ENCODE measurements at places on chromosomes 7 and 10. TPM values are rescaled to one million over a fixed set of nuclear protein-coding genes. Genes with fewer than 3 reads are reported as not detected.

Gene VWC2
- total RNA-seq, result 0.14 TPM

Gene PTF1A
- total RNA-seq, result not detected

Gene MMRN2
- 55.0 TPM for total RNA-seq

Gene PNLIPRP3
- not detected for total RNA-seq

Gene CEP55
- 5.1 TPM for total RNA-seq

DNA sequence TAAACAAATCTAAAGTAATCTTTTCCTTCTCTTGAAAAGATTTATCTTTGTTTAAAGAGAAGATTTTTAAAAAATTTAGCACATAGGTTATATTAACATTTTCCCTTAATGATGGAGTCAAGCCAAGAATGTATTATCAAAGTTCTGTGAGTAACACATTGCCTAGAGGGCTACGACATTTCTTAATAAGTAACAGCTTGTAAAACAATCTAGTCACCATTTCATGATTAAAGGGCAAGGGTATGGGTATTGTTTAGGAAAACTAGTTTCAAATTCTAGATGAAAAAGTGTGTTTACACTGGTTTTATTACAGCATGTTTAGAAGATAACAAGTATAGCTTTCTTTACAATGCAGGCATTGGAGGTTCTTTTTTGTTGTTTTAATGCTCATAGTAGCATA is 28.6 kb upstream of the LAMB4 start:
- no peak overlapping the region for H3K4me3 ChIP-seq
- H3K36me3 ChIP-seq, result no peaks in the 10 kb centered on the region
- no peak overlapping the region for H3K27ac ChIP-seq
- H3K27me3 ChIP-seq, result no peaks in the 10 kb centered on the region
- no peak for DNase-seq
- H3K4me1 ChIP-seq, result no peaks in the 10 kb centered on the region

DNA sequence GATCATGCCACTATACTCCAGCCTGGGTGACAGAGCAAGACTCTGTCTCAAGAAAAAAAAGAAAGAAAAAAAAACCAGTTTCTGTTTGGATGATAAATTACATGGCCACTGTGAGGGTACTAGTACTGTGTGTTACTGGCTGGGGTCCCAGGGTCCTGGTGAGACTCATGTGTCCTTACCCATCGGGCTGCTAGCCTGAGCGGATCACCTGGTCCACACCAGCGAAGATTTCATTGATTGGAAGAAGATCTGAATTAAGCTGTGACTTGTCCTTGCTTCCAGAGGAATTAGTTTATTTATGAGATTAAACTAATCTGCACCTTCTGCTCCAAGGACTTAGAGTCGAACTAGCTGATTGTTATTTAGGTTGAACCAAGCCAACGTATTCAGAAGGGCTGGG is 40.0 kb upstream of the BAMBI start:
- H3K27ac ChIP-seq, result no peak overlapping the region
- no peak overlapping the region for H3K4me3 ChIP-seq
- no peaks in the 10 kb centered on the region for H3K4me1 ChIP-seq
- no peaks in the 10 kb centered on the region for H3K36me3 ChIP-seq

- H3K4me3 ChIP-seq, result no peak overlapping the region
- DNase-seq, result no peak
- no peaks in the 10 kb centered on the region for H3K27me3 ChIP-seq
- H3K4me1 ChIP-seq, result no peaks in the 10 kb centered on the region
These were observed 617.9 kb upstream of the MKI67 start for GRCh38 chr10:128744092-128744491.

DNA sequence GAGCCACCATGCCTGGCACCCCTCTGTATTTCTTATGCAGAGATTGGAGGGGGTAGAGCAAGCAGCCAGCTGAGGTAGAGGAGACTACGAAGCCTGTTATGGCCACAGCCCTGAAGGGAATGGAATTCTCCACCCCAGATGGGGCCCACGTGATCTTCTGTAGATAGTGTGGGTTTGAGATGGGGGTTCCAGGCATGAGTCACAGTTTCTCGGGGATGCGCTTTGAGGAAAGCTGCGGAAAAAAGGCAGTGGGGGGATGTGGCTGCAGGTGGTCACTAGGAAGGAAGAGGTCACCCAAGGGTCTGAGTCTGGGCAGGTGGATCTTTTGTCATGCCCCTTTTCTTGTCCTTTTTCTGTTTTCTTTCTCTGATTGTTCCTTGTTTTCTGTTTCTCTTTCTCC is 11.5 kb downstream of the FAM131B start:
- DNase-seq, result no peak
- H3K27me3 ChIP-seq, result no peaks in the 10 kb centered on the region
- H3K36me3 ChIP-seq, result no peaks in the 10 kb centered on the region
- no peaks in the 10 kb centered on the region for H3K4me1 ChIP-seq

DNA sequence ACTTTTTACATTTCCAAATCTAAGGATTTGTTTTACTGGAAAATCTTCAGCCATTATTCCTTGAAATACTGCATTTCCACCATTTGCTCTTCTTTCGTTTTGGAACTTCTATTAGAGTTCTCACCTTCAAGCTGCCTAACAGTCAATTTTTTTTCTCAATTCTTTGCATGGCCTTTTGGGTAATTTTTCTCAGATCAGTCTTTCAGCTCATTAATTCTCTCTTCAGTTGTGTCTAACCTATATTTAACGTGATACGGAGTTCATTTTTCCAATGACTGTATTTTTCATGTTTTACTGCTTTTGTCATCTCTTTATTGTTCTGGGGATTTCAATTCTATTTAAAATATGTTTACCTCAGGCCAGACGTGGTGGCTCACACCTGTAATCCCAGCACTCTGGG is 123.7 kb upstream of the AOAH start:
- H3K4me1 ChIP-seq, result no peaks in the 10 kb centered on the region
- no peak for DNase-seq
- H3K36me3 ChIP-seq, result no peaks in the 10 kb centered on the region
- no peak overlapping the region for H3K4me3 ChIP-seq
- no peaks in the 10 kb centered on the region for H3K27me3 ChIP-seq

DNA sequence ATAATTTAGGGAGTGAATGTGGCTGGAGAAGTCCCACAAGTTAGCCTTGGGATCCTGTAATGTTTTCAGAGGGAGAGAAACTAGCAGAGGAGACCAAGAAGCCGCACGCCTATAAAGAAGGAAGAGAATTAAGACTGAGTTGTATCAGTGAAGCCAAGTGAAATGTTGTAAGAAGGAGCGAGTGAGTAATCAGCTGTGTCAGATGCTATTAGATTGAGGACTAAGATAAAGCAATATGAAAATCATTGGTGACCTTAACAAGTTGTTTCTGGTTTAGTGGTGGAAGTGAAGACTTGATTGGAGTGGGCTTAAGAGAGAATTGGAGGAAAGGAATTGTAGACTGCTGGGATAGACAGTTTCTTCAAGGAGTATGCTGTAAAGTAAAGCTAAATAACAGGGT is 8.8 kb downstream of the CCSER2 start:
- H3K4me3 ChIP-seq, result no peak overlapping the region
- no peak overlapping the region for H3K27ac ChIP-seq
- no peak for DNase-seq

- no peaks in the 10 kb centered on the region for H3K27me3 ChIP-seq
- H3K36me3 ChIP-seq, result no peaks in the 10 kb centered on the region
- H3K27ac ChIP-seq, result no peak overlapping the region
- no peaks in the 10 kb centered on the region for H3K4me1 ChIP-seq
- DNase-seq, result no peak
- no peak overlapping the region for H3K4me3 ChIP-seq
These were observed 303.3 kb downstream of the GPR37 start for GRCh38 chr7:124462249-124462648.

GRCh38 chr7:801940-802381 is 30.3 kb upstream of the SUN1 start:
- no peak for DNase-seq
- H3K36me3 ChIP-seq, result no peaks in the 10 kb centered on the region
- H3K27ac ChIP-seq, result peak overlapping the region; percentile 92
- H3K4me1 ChIP-seq, result peaks cover 21% of the 10 kb centered on the region

DNA sequence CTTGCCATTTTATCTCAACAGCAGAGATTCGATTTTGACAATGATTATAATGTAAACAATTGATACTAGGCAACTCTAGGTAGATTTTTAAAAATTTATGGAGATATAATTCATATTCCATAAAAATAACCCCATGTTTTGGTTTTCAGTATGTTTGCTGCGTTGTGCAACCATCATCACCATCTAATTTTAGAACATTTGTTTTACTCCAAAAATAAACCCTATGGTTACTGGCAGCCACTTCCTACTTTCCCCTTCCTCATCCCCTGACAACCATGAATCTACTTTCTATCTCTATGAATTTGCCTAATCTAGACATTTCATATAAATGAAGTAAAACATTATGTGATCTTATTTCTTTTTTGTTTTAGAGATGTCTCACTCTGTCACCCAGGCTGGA is 401.9 kb downstream of the THSD7A start:
- H3K36me3 ChIP-seq, result no peaks in the 10 kb centered on the region
- no peak for DNase-seq
- H3K27me3 ChIP-seq, result no peaks in the 10 kb centered on the region

DNA sequence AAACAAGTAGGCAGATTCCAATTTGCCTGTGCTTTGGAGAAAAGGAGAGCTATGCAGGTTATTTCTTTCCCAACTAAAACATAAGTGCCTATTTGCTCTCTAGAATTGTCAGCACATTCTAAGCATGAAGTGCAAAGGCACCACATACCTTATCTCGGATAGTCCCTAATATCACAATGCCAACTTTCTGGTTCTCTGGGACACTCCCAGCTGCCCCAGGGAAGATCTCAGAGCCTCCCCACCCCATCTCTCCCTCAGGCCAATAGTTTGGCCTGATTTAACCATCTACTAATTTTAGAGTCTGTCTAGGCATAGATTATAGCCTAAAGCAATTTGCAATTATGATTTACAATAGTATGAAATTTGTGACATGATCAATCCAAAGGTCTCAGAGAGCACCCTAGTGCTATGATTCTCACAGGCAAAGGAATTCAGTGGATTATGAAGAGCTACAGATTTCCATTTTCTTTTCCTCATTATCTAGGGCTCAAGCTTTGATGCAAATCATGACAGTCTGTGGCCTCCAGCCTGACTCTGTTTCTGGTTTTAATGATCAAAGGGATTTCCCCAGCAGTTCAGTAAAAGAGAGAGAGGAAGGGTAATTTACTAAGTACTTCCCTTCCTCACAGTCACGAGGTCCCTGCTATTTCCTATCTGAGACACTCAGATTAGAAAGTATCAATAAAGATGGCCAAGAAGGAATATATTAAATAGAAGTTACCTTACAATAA is 29.0 kb upstream of the IL6 start:
- no peak overlapping the region for H3K27ac ChIP-seq
- DNase-seq, result no peak
- no peaks in the 10 kb centered on the region for H3K36me3 ChIP-seq

- no peak for DNase-seq
- peaks cover 3% of the 10 kb centered on the region for H3K36me3 ChIP-seq
- no peaks in the 10 kb centered on the region for H3K27me3 ChIP-seq
- H3K4me1 ChIP-seq, result peaks cover 59% of the 10 kb centered on the region
- no peak overlapping the region for H3K4me3 ChIP-seq
These were observed 223.1 kb upstream of the KLF14 start for GRCh38 chr7:130957137-130957513.

DNA sequence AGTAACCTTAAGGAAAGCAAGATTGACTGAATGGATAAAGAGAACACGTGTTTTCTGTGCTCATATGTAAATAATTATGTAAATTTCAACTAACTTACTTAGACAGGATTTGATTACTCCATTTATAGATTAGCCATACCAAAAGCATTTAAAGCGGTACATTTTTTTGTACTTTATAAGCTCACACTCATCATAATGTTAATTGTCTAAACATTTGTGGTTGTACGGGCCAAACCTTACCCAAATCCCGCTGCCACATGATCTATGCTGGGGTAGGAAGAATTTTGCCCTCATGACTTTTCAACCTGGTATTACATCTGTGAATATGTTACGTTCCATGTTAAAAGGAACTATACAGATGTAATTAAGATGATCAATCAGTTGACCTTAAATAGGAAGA is 29.1 kb downstream of the MKX start:
- no peaks in the 10 kb centered on the region for H3K36me3 ChIP-seq
- H3K27ac ChIP-seq, result no peak overlapping the region
- peaks cover 17% of the 10 kb centered on the region for H3K4me1 ChIP-seq
- no peak for DNase-seq

DNA sequence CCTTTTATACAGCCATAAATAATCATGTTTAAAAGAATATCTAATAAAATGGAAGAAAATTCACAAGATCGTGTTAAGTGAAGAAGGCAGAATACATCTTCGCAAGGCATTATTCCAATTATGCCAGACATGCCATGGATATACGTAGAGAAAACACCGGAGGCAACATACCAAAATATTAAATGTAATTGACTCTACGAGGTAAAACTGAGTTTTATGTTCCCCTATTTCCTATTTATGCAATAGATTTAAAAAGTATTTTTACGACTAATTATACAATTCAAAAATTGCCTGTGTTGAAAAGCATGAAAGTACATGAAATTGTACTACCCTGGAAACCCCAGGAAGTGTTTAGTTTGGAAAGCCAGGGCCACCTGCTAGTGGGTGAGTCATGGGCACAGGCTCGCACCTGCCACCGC is 936 bp upstream of the REPIN1 start:
- H3K4me3 ChIP-seq, result peak overlapping the region; percentile 86
- no peak for DNase-seq
- no peaks in the 10 kb centered on the region for H3K27me3 ChIP-seq
- H3K27ac ChIP-seq, result peak overlapping the region; percentile 94
- peaks cover 14% of the 10 kb centered on the region for H3K36me3 ChIP-seq

- H3K4me1 ChIP-seq, result no peaks in the 10 kb centered on the region
- DNase-seq, result no peak
- H3K36me3 ChIP-seq, result no peaks in the 10 kb centered on the region
- no peak overlapping the region for H3K4me3 ChIP-seq
- no peaks in the 10 kb centered on the region for H3K27me3 ChIP-seq
- H3K27ac ChIP-seq, result no peak overlapping the region
These were observed 43.4 kb upstream of the ITGB8 start for GRCh38 chr7:20287317-20287716.

DNA sequence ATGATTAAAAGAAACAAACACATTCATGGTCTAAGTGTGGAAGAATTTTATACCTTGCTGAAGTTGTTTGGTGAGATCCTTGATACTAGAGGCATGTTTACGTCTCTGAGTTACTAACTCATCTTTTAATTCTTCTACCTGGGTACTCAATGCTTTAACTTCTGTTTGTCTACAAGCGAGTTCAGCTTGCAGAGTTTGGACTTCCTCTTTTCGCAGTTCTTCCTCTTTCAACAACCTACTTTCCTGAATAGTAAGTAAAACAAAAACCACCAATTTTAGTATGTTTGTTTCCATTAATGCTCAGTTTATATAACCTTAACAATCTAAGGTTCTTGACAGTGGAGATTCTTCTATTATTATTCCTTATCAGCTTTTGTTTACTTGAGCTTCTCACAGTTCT is 42.9 kb downstream of the CCDC186 start:
- peaks cover 38% of the 10 kb centered on the region for H3K36me3 ChIP-seq
- no peak overlapping the region for H3K27ac ChIP-seq
- H3K27me3 ChIP-seq, result no peaks in the 10 kb centered on the region
- no peaks in the 10 kb centered on the region for H3K4me1 ChIP-seq
- no peak overlapping the region for H3K4me3 ChIP-seq

DNA sequence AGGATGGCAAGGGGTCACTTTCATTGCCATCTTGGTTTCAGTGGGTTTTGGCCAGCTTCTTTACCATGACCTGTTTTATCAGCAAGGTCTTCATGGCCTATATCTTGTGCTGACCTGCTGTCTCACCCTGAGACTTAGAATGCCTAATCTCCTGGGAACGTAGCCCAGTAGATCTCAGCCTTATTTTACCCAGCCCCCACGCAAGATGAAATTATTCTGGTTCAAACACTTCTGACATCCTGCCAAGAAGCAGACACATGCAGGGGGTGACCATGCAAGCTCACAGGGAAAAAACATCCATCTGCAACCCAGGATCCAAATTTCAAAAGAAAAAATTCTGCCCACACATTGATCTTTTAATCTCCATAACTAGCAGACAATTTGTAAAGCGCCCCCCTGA is 88.4 kb upstream of the EEPD1 start:
- no peak overlapping the region for H3K27ac ChIP-seq
- no peaks in the 10 kb centered on the region for H3K27me3 ChIP-seq
